ENCODE measurements at places on chromosomes 4 and X. TPM values are rescaled to one million over a fixed set of nuclear protein-coding genes. Genes with fewer than 3 reads are reported as not detected.

DNA sequence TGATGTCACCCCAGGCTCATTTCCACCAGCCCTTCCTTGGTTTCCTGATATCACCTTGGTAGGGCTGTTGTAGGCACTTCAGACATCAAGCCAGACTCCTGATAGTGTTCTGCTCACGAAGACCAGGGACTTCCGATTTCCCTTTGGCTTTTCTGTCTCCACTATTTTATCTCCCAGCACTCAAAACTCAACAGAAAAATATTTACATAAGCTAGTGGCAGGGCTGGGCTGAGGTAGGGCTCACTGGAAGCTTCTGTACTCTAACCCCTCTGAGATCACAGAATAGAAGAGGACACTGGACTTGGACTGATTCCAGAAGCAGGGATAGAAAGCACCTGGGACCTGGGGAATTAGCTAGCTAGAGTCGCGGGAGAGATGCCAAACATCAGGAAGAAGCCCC is 34.4 kb upstream of the EFNB1 start:
- H3K4me3 ChIP-seq: no peak overlapping the region
- no peaks in the 10 kb centered on the region for H3K36me3 ChIP-seq
- no peaks in the 10 kb centered on the region for H3K27me3 ChIP-seq
- H3K4me1 ChIP-seq: no peaks in the 10 kb centered on the region

GRCh38 chrX:40539214-40540142 is 41.3 kb upstream of the ATP6AP2 start:
- peaks cover 24% of the 10 kb centered on the region for H3K27me3 ChIP-seq
- peak overlapping the region; percentile 47 for H3K27ac ChIP-seq
- peaks cover 18% of the 10 kb centered on the region for H3K4me1 ChIP-seq
- H3K4me3 ChIP-seq: no peak overlapping the region
- DNase-seq: peak; percentile 84
- no peaks in the 10 kb centered on the region for H3K36me3 ChIP-seq

ADGRG2 gene
- not detected for total RNA-seq

DNA sequence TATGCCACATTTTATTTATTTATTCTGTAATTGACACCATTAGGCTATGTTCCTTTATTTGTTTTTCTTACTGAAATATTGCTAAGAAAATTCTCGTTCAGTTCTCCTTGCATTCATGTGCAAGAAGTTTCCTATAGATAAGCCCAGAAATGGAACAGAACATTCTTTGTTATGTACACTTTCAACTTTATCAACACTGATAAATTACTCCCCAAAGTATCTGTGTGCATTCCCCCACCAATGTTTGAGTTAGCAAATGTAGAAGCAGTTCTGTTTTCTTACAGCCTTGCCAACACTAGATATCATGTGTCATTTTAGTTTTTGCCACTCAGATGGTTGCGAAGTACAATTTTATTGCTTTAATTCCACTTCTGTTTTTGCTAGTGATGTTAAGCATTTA is 166.4 kb upstream of the NPY2R start:
- no peak overlapping the region for H3K4me3 ChIP-seq
- H3K4me1 ChIP-seq: no peaks in the 10 kb centered on the region
- no peak overlapping the region for H3K27ac ChIP-seq
- no peaks in the 10 kb centered on the region for H3K27me3 ChIP-seq

- no peaks in the 10 kb centered on the region for H3K27me3 ChIP-seq
- no peaks in the 10 kb centered on the region for H3K36me3 ChIP-seq
- DNase-seq: no peak
- no peak overlapping the region for H3K27ac ChIP-seq
Measured at GRCh38 chr4:126897038-126897437, 735.7 kb upstream of the INTU start.

- no peaks in the 10 kb centered on the region for H3K27me3 ChIP-seq
- H3K4me3 ChIP-seq: no peak overlapping the region
- H3K36me3 ChIP-seq: no peaks in the 10 kb centered on the region
Measured at GRCh38 chr4:41155194-41155830, 59.0 kb downstream of the APBB2 start.

DNA sequence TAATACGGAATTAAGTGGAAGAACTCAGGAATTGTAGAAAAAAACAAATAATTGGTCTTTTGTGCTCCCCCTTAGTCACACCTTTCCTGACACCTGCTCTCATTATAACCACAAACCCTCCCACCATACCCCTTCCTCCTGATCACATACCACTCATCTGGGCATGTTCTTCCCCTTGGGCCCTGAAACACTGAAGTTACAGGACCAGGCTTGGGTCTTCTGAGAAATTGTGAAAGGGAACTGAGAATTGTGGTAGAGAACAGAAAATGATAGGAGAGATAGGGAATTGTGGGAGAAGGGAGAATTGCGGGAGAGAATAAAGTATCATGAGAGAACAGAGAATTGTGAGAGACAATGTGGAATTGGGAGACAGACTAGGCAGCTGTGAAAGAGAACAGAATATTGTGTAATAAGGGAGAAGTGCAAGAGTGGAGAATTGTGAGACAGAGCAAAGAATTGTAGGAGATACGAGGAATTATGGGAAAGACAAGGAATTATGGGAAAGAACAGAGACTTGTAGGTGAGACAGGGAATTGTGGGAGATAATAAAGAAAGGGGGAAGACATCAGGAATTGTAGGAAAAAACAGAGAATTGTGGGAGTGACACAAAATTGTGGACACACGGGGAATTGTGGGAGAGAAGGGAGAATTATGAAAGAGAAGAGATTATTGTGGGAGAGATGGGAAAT is 2.7 kb upstream of the HCCS start:
- peaks cover 7% of the 10 kb centered on the region for H3K36me3 ChIP-seq
- no peak overlapping the region for H3K4me3 ChIP-seq
- no peak for DNase-seq
- H3K27me3 ChIP-seq: no peaks in the 10 kb centered on the region

DNA sequence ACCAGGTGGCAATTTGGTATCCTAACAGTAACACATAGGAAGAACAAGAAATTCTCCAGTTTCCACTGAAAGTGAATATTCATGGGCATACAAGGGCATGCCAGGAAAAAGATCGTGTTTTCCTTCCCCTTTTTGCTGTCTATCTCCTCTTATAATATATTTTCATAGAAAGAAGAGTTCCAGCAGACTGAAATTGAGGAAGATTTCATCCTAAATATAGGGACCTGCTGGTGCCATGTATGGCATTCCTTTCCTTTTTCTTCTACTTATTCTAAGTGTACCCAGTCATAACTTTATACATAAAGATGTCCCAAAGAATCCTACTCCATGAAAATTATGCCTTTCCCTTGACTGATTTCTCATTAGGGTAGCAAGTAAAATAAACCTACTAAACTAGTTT is 40.8 kb upstream of the KCNIP4 start:
- H3K36me3 ChIP-seq: no peaks in the 10 kb centered on the region
- no peak overlapping the region for H3K4me3 ChIP-seq
- no peaks in the 10 kb centered on the region for H3K27me3 ChIP-seq
- no peaks in the 10 kb centered on the region for H3K4me1 ChIP-seq

DNA sequence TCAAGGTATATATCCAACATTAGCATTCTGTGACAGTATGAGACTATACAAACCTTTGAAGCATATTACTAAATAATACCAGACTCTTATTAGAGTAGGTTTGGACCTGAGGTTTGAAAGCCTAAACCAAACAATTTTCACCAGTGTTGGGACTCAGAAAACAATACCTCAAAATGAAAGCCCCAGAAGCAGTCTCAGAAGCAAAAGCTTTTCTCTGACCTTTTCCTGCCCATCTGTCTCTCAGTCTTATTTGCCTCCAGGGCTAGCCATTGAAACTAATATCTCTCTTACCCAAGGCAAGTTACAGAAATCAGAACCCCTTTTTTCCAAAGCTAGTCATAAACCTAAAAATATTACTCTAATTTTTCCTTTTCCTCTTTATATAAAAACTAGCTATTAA is 163.3 kb downstream of the PTCHD1 start:
- H3K4me1 ChIP-seq: peaks cover 13% of the 10 kb centered on the region
- H3K27ac ChIP-seq: no peak overlapping the region
- no peak overlapping the region for H3K4me3 ChIP-seq
- H3K27me3 ChIP-seq: no peaks in the 10 kb centered on the region

GRCh38 chr4:48653217-48654014 is 126.7 kb downstream of the FRYL start:
- peaks cover 37% of the 10 kb centered on the region for H3K4me1 ChIP-seq
- no peaks in the 10 kb centered on the region for H3K27me3 ChIP-seq
- DNase-seq: peak; percentile 54
- H3K4me3 ChIP-seq: no peak overlapping the region
- H3K27ac ChIP-seq: peak overlapping the region; percentile 57

DNA sequence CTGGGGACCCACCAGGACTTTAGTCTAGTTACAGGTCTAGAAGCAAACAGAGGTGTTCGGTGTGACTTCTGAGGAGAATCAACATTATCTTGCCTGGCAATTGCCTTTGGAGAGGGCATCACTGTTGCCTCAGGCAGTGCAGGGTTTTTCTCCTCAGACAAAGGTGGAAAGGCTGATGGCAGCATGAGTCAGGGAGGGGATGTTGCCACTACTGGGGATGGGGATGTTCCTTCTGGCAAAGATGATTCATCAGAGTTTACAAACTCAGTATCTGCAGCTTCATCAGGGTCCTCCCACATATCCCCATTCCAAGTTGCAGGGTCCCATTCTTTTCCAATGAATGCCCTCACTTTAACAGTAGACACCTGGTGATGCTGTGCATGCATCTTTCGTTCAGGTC is 91.3 kb upstream of the GALNTL6 start:
- no peaks in the 10 kb centered on the region for H3K27me3 ChIP-seq
- H3K36me3 ChIP-seq: no peaks in the 10 kb centered on the region
- H3K4me1 ChIP-seq: no peaks in the 10 kb centered on the region

- H3K27me3 ChIP-seq: peaks cover 5% of the 10 kb centered on the region
- H3K4me1 ChIP-seq: peaks cover 2% of the 10 kb centered on the region
- DNase-seq: no peak
- H3K4me3 ChIP-seq: no peak overlapping the region
Measured at GRCh38 chrX:50157545-50158135, 43.2 kb downstream of the AKAP4 start.

DNA sequence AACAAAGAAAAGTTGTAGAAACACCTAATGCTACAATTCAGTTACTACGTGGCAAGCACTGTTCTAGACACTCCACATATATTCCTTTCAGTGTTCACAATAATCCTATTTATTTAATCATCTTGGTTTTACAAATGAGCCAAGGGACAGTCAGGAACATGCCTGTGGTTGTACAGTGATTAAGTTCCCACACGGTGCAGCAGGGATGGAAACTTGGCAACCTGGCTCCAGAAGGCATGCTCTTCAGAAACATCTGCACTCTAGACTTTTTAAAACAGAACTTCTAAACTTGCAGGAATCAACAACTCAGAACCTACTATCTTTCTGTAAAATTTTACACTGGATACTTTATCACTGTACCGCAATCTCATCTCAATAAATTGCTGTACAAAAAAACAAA is 32.1 kb downstream of the TAPT1 start:
- peaks cover 8% of the 10 kb centered on the region for H3K4me1 ChIP-seq
- H3K27me3 ChIP-seq: no peaks in the 10 kb centered on the region
- no peak overlapping the region for H3K4me3 ChIP-seq
- no peak for DNase-seq
- no peak overlapping the region for H3K27ac ChIP-seq

DNA sequence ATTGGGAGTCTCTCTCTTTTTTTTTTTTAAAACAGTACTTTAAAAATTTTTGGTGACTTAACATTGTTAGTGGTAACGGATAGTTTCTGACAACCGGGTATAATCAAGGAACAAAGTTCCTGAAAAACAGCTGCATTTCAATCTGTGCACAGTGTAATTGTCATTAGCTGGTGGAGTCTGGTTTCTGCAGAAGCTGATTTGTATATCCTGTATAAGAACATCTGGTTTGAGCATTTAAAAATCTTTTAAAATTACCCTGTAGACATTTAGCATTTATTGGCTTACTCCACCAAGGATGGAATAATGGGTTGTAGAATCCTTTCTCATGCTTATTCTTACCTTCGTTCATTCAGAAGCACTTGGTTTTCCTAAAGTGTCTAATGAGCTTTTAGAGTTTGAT is 11.2 kb downstream of the JADE1 start:
- no peak overlapping the region for H3K4me3 ChIP-seq
- H3K27me3 ChIP-seq: no peaks in the 10 kb centered on the region
- H3K36me3 ChIP-seq: peaks cover 26% of the 10 kb centered on the region
- no peak for DNase-seq
- H3K27ac ChIP-seq: no peak overlapping the region
- peaks cover 31% of the 10 kb centered on the region for H3K4me1 ChIP-seq

DNA sequence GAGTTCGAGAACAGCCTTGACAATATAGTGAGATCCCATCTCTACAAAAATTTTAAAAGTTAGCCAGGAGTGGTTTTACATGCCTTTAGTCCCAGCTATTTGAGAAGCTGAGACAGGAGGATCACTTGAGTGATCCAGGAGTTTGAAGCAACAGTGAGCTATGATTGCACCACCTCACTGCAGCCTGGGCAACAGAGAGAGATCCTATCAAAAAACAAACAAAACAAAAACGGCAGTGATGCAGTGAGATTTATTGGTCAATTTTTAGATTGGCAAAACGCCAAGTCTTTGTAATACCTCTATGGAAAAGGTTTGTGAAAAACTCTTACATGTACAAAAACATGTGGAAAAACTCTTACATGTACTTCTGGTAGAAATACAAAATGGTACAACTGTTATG is 91.3 kb downstream of the PTPN13 start:
- H3K4me3 ChIP-seq: no peak overlapping the region
- no peaks in the 10 kb centered on the region for H3K4me1 ChIP-seq
- no peaks in the 10 kb centered on the region for H3K36me3 ChIP-seq
- H3K27ac ChIP-seq: no peak overlapping the region

- H3K4me1 ChIP-seq: peaks cover 10% of the 10 kb centered on the region
- no peak overlapping the region for H3K4me3 ChIP-seq
- H3K27ac ChIP-seq: no peak overlapping the region
- peaks cover 19% of the 10 kb centered on the region for H3K36me3 ChIP-seq
- peaks cover 13% of the 10 kb centered on the region for H3K27me3 ChIP-seq
- no peak for DNase-seq
Measured at GRCh38 chr4:83171436-83172039, 57.0 kb upstream of the PLAC8 start.

GRCh38 chr4:123953566-123953965 is 557.0 kb downstream of the SPRY1 start:
- DNase-seq: no peak
- H3K4me3 ChIP-seq: no peak overlapping the region
- H3K36me3 ChIP-seq: no peaks in the 10 kb centered on the region
- H3K27me3 ChIP-seq: peaks cover 4% of the 10 kb centered on the region
- H3K4me1 ChIP-seq: no peaks in the 10 kb centered on the region
- no peak overlapping the region for H3K27ac ChIP-seq

DNA sequence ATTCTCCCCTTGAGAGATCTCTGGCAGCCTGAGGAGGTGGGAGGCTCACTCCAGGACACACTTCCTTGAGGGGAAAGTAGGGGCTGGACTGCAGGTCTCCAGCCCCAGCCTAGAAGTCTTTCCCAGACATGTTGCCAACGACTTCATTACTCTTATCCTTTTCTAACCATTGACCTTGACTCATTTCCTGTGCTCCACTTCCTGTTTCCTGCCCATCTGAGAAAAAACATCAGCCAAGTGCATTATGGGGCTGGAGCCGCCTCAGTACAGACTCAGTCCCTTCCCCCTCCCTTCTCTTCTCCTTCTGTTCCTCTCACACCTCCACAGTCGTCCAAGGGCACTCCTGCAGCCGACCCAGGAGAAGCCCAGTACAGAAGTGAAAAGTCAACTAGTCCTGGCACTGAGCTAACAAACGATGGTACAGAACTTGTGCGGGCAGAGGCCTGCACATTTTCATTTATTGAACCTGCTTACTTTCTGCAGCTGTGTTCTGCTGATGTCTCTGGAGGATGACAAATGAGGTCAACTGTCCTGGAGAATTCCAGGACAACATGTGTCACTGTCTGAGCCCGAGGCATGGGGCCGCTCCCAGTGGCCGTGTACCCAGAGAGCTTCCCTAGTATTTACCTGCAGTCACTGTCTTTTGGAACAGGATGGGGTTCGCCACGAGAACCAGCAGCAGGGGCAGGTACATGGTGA is 20.1 kb downstream of the GPR143 start:
- H3K36me3 ChIP-seq: peaks cover 6% of the 10 kb centered on the region
- peaks cover 20% of the 10 kb centered on the region for H3K4me1 ChIP-seq
- peak overlapping the region; percentile 75 for H3K27ac ChIP-seq
- H3K4me3 ChIP-seq: no peak overlapping the region
- DNase-seq: peak; percentile 40
